ENCODE measurements at places on chromosomes 13 and 19. TPM values are rescaled to one million over a fixed set of nuclear protein-coding genes. Genes with fewer than 3 reads are reported as not detected.

The OR4F17 gene
- not detected for total RNA-seq

The CEBPA gene
- total RNA-seq: 0.14 TPM

The KIR2DL4 gene
- total RNA-seq: not detected

The POU2F2 gene
- 0.40 TPM for total RNA-seq

Measured in thoracic aorta endothelial cell (primary cell).